HTR-8/SVneo (cell line): ENCODE measurements at places on chromosomes 7 and 10.
A peak's percentile ranks its signal among the peaks of the same experiment; 100 is the strongest.

- no peak for DNase-seq
Observed at GRCh38 chr7:463817-464453, 55.7 kb downstream of the PDGFA start.

DNA sequence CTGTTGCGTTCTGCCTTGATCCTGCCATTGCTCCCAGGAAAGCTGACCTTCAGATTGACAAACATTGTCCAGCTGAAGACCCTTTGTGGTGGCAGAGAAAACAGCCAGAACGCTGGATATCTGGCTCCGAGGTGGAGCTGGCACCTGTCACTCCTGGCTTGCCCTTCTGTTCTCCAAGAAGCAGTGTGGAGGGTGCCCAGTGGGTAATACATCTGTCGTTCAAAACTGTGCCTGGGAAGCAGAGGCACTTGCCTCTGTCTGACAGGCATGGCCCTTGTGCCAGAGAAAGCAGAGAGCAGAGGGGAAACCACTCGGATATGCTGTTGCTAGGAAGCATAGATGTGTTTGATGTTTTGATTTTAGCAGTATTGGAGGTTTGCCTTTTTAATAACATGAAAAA is 231.4 kb downstream of the BMPER start:
- no peak for DNase-seq

DNA sequence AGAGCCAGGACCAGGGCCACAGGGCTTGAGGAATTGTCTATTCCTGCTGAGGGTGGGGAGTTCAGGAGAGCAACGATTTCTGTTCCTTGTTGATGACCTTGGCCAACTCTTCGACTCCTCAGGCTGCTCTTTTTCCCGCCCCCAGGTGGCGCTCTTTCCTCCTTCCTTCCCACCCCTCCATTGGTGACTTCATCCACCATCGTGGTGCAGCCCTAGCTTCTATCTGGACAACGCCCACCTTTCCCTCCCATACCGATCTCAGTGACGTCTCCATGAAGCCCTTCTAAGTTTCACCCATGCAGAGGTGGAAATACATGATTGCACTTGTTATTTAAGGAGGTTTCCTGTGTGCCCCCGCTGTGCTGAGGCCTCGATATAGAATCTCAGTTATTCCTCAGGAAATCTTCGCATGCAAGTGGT is 22.1 kb upstream of the CARD11 start:
- DNase-seq: peak; percentile 67

DNA sequence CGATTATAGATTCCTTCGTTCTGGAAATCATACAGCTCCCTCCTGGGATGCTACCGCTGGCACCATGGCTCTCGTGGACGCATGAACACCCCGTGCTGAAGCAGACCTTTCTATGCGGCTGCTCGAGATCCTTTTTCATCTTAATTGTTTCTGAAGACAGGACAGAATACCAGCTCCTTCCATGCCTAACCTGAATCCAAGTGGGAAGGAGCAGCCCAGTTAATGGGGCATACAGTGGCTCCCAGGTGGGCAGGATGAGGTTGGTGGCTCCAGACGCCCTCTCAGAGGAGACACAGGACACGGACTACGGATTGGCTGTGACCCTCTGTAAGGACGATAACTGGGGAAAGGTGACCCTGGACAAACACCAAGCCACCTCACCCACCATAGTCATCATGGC is 18.4 kb upstream of the LOXL4 start:
- no peak for DNase-seq

- no peak for DNase-seq
Observed at GRCh38 chr7:80218723-80219122, 84.1 kb downstream of the GNAI1 start.
